A549 treated with AZD2906 at 1 μM for 4 hours (cell line): ENCODE measurements at places on chromosomes 2 and 18. TPM values are rescaled to one million over a fixed set of nuclear protein-coding genes. Genes with fewer than 3 reads are reported as not detected.

PAX3 gene
- not detected in 5 replicates for total RNA-seq

CD8A gene
- total RNA-seq, result 0.18 to 0.55 TPM (median 0.24 TPM) in 5 replicates

KLHL41 gene
- total RNA-seq, result 0.14 to 0.24 TPM (median 0.19 TPM) in 5 replicates

TMEM178A gene
- 0.10 to 0.16 TPM (median 0.13 TPM) in 5 replicates for total RNA-seq

KLHL14 gene
- not detected in 5 replicates for total RNA-seq

CCL20 gene
- 3.5 to 6.9 TPM (median 5.9 TPM) in 5 replicates for total RNA-seq

CNDP2 gene
- 75.6 to 98.9 TPM (median 80.5 TPM) in 5 replicates for total RNA-seq

KLF11 gene
- total RNA-seq, result 2.4 to 4.1 TPM (median 3.7 TPM) in 5 replicates

SERPINB4 gene
- total RNA-seq, result 0.06 to 0.17 TPM (median 0.10 TPM) in 5 replicates

PIAS2 gene
- total RNA-seq, result 6.8 to 8.9 TPM (median 7.6 TPM) in 5 replicates

KCNIP3 gene
- total RNA-seq, result 1.4 to 2.4 TPM (median 2.2 TPM) in 5 replicates

KLHL30 gene
- total RNA-seq, result 0.16 to 0.25 TPM (median 0.22 TPM) in 5 replicates

TUBA4B gene
- 0.10 to 0.32 TPM (median 0.12 TPM) in 5 replicates for total RNA-seq

MOGAT1 gene
- total RNA-seq, result not detected in 5 replicates

POU3F3 gene
- 0.02 TPM in 2 of 5 replicates, not detected in the others for total RNA-seq

RNF181 gene
- total RNA-seq, result 169 to 199 TPM (median 193 TPM) in 5 replicates

UCN gene
- total RNA-seq, result 1.2 to 2.5 TPM (median 1.8 TPM) in 5 replicates

RBM44 gene
- 0.10 to 0.23 TPM (median 0.16 TPM) in 5 replicates for total RNA-seq

MEIS1 gene
- total RNA-seq, result 1.6 to 2.0 TPM (median 1.7 TPM) in 5 replicates

CHRNA1 gene
- not detected in 5 replicates for total RNA-seq

NT5C1B gene
- total RNA-seq, result not detected in 5 replicates

CFAP221 gene
- 0.14 to 0.40 TPM (median 0.26 TPM) in 5 replicates for total RNA-seq

RAPGEF4 gene
- total RNA-seq, result 0.16 to 0.35 TPM (median 0.18 TPM) in 5 replicates

RAB6C gene
- total RNA-seq, result not detected in 5 replicates

TEKT4 gene
- total RNA-seq, result not detected in 5 replicates

MARS2 gene
- 11.3 to 12.5 TPM (median 11.6 TPM) in 5 replicates for total RNA-seq

SALL3 gene
- total RNA-seq, result not detected in 5 replicates

C2orf72 gene
- 4.9 to 7.5 TPM (median 6.9 TPM) in 5 replicates for total RNA-seq

TCF23 gene
- total RNA-seq, result not detected in 5 replicates

OR6B2 gene
- total RNA-seq, result not detected in 5 replicates

LCT gene
- total RNA-seq, result 0.03 to 0.08 TPM (median 0.04 TPM) in 4 of 5 replicates, not detected in the other

GREB1L gene
- 3.1 to 5.9 TPM (median 5.3 TPM) in 5 replicates for total RNA-seq

HOXD12 gene
- total RNA-seq, result not detected in 5 replicates

C2orf66 gene
- total RNA-seq, result 0.03 to 0.09 TPM (median 0.08 TPM) in 5 replicates

LYG2 gene
- not detected in 5 replicates for total RNA-seq

DSEL gene
- 0.34 to 0.51 TPM (median 0.40 TPM) in 5 replicates for total RNA-seq

CXCR2 gene
- 0.05 TPM in 1 of 5 replicates, not detected in the others for total RNA-seq

NCKAP5 gene
- total RNA-seq, result 0.76 to 1.1 TPM (median 0.79 TPM) in 5 replicates

RNU2-63P gene
- 1.4 TPM in 1 of 5 replicates, not detected in the others for total RNA-seq

SOX11 gene
- not detected in 5 replicates for total RNA-seq

PTPN4 gene
- total RNA-seq, result 12.5 to 18.8 TPM (median 14.0 TPM) in 5 replicates

IL1B gene
- 0.07 to 0.21 TPM (median 0.14 TPM) in 5 replicates for total RNA-seq

GKN2 gene
- total RNA-seq, result 1.9 to 3.2 TPM (median 2.5 TPM) in 5 replicates

ITGB6 gene
- 0.40 to 0.87 TPM (median 0.55 TPM) in 5 replicates for total RNA-seq

SLC30A3 gene
- total RNA-seq, result 2.6 to 3.4 TPM (median 3.2 TPM) in 5 replicates

PHOSPHO2 gene
- 2.4 to 3.2 TPM (median 2.9 TPM) in 5 replicates for total RNA-seq

LONRF2 gene
- total RNA-seq, result 1.7 to 2.4 TPM (median 2.0 TPM) in 5 replicates

GEN1 gene
- 9.6 to 12.2 TPM (median 10.7 TPM) in 5 replicates for total RNA-seq

SIX3 gene
- total RNA-seq, result 2.7 to 4.3 TPM (median 3.7 TPM) in 5 replicates

ESPNL gene
- 0.07 to 0.22 TPM (median 0.14 TPM) in 5 replicates for total RNA-seq

NDC80 gene
- total RNA-seq, result 10.3 to 15.0 TPM (median 11.7 TPM) in 5 replicates

LRRTM4 gene
- total RNA-seq, result not detected in 5 replicates

REG3A gene
- not detected in 5 replicates for total RNA-seq
